Activated CD4-positive, alpha-beta T cell treated with anti-CD3 and anti-CD28 coated beads, Interleukin-2, amount 10 ng/mL, durations not matched to agents 24 days and 14 days (primary cell): ENCODE measurements at places on chromosomes 6 and 20. TPM values are rescaled to one million over a fixed set of nuclear protein-coding genes. Genes with fewer than 3 reads are reported as not detected.

MCCD1 gene
- total RNA-seq, result not detected in 2 replicates

RAB5IF gene
- 114 and 122 TPM in 2 replicates for total RNA-seq

DNA sequence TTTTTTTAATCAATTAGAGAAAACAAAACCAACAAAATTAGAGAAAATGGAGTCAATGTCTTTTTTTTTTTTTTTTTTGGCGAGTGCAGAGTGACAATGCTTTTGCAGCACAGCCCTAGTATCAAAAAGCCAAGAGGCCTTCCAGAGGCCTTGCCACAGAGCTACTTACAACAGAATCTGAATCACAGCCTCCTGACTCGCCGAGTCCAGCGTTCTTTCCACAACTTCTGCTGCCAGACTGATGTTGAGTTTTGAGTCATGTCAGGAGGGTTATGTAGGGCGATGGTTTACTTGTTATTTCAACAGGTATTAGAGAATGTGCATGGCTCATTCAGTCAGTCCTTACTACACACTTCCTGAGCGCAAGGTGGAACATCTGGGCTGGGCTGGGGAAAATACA is 88.6 kb downstream of the FNDC1 start:
- no peaks in the 10 kb centered on the region for H3K36me3 ChIP-seq
- no peak for DNase-seq
- H3K27me3 ChIP-seq, result peaks cover 3% of the 10 kb centered on the region
- H3K4me3 ChIP-seq, result no peak overlapping the region

DNA sequence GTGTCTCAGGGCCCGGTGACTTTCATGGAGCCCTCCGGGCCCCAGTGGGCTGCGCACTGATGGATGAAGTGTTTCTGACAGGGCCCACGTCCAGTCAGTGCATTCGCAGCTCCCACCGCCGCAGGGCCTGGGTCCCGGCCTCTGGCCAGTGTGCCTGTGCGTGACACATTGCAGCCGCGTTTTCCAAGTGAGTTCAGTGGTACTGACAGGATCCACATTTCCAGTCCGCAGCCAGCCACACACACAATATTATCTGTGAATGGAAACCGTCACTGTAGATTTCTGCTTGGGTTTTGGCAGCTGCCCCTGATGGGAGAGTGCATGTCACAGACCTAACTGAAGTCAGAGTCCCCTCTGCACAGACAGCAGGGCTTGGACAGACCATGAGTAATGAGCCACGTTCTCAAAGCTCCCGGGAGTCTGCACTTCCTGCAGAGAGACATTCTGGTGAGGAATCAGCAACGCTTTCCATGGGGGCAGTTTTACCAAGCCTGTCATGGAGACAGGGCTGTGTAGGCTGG is 171.4 kb downstream of the MYLK4 start:
- no peaks in the 10 kb centered on the region for H3K4me1 ChIP-seq
- DNase-seq, result peak; percentile 46
- peaks cover 54% of the 10 kb centered on the region for H3K27me3 ChIP-seq
- H3K4me3 ChIP-seq, result no peak overlapping the region
